ENCODE measurements at places on chromosomes 4 and X.

DNA sequence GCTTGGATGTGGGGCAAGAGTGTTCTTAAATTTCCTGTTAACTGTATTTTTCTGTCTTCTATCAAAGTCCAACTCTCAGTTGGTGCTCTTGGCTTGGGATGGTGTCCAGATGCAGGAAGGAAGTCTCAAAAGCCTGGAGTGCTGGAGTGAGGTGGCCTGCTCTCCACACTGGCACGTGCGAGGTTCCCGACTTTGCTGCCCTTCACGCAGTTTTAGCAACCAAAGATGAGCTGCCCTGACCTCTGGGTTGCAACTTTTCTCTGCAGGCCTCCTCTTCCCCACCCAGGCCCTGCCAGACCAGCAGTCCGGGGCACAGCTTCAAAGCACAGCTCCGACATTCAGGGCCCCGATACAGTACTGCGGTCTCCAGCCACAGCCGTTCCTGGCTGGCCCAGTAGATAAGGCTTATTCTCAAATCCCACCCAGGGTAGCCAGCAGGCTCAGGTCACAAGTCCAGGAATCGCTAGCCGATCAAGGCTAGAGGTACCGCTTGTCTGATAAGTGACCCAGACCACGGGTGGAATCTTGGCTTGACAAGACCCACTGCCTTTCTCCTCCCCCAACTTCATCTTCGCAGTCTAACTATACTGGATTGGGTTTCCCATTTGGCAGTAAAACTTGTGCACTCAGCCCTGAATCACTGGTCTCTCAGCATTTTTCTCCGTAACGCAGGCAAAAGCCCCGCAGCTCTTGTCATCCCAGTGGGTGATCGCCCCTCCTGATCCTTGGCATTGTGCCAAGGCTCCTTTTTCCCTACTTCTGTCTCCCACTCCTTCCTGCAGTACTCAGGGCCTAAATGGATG is 21.8 kb upstream of the JADE1 start:
- no peak for DNase-seq

DNA sequence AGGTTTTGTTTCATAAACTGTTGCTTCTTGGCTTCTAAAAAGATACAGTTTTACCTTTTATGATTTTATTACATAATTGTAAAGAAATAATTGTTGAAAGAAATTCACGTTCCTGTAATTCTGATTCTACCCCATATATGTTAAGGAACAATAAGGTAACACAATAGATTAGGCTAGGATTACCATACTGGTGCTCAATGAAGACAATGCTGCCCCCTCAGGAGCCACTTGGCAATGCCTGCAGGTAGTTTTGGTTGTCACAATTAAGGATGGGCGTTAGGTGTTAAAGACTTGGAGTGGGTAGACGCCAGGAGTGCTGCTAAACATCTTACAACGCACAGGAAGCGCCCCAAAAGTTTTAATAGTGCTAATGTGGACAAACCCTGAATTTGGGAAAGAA is 133.2 kb downstream of the NLGN4X start:
- no peak for DNase-seq

DNA sequence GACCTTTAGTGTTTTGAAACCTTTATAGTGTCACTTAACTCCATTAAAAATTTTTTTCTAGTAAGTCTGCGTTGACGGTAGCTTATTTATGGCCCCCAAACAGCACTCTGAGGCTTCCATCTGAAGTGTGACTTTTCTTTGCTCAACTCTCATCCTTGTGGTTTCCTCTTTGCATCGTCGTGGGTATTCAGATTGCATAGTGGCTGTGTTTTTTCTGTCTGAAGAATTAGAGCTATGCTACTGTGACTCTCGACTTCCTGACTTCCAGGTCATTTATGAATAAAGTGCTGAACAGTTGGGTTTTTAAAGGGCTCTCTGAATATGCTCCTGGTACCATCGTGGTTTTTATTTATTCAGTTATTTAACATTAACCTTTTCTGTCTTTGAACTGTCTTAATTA is 44.9 kb downstream of the JADE1 start:
- DNase-seq = no peak

DNA sequence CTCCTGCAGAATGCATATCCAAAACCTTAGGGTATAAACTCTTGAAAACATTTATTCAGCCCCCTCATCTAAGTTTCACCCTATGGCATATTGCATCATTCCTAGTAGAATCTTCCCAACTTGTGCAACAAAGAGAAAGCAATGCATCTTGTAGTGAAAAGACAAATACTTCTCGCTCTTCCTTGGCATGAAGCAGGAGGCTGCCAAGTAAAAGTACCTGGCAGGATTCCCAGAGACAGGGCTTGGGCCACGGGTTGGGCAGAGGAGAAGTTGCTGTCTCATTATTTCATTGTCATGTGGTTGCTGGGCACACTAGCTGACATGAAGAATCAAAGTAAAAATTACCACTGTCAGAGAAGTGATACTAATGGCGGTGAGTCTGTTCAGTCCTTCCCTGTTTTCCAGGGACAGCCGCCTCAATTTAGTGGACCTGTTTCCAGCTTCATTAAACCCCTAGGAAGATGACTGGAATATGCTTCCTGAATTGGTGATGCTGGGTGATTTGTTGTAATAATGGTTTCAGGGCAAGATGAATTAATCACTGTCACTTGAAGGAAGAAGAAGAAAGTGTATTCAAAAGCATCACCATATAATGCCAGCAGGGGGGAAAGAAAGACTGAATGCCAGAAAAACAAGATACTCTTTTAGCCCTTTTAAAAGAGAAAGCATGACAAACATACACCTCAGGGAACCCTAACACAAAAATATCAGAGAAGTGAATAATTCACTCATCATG is 380.5 kb upstream of the IGFBP7 start:
- no peak for DNase-seq

DNA sequence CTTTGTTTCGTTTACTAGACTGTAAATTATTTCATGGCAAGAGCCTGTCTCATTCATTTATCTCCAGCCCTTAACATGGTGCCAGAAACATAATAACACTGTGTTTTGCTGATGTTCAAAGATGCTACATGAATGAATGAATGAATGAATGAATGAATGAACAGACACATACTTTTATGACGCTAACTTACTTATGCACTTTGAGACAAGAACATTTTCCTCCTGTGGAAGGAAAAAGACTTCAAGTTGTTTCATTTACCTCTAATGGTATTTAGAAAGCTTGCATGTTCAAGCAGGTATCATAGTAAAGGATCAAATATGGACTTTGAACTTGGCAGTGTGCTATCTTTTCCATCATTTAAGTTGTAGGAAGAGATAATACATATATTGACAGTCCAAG is 131.6 kb downstream of the GLRA2 start:
- no peak for DNase-seq

DNA sequence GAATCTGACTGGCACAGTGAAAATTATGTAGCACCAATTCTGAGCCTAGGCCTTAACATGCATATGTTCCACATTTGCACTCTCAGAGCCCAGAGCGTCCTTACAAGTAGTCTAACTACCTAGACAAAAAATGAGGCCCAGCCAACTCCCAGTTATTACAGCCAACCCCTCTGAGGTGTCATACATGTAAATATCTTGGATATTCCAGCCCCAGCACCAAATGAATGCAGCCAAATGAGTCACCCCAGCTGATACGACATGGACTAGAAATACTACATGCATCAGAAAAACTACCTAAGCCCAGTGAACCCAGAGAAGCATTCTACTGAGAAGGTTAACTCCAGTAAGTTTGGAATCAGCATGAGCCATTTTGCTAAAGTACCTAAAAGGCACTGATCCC is 145.1 kb downstream of the STPG2 start:
- DNase-seq = no peak

- DNase-seq = no peak
Observed at GRCh38 chr4:174582463-174582862, 60.2 kb upstream of the HPGD start.

DNA sequence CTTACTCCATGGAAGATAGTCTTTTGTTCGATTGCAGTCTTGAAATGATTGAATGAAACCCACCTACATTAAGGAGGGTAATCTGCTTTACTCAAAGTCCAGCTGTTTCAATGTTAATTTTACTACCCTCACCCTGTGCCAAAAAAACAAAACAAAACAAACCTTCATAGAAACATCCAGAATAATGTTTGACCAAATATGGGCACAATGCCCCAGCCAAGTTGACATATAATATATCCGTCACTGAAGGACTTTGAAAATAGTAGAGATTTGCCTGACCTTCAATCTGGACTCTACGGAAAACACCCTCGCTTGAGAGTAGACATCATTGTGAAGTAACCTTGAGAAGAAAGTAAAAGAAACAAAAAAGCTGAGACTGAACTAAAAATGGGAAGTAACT is 550.5 kb upstream of the SMIM31 start:
- no peak for DNase-seq

GRCh38 chrX:10769696-10770619 is 149.6 kb upstream of the MID1 start:
- peak; percentile 14 for DNase-seq

- peak; percentile 43 for DNase-seq
Observed at GRCh38 chrX:15605226-15605625, 4.5 kb upstream of the ACE2 start.

GRCh38 chrX:51891821-51892551 is 1.4 kb upstream of the MAGED1 start:
- peak; percentile 33 for DNase-seq

- no peak for DNase-seq
Observed at GRCh38 chrX:118049713-118050112, 66.9 kb downstream of the KLHL13 start.

GRCh38 chrX:19746919-19747651 is 140.3 kb downstream of the SH3KBP1 start:
- DNase-seq = no peak

DNA sequence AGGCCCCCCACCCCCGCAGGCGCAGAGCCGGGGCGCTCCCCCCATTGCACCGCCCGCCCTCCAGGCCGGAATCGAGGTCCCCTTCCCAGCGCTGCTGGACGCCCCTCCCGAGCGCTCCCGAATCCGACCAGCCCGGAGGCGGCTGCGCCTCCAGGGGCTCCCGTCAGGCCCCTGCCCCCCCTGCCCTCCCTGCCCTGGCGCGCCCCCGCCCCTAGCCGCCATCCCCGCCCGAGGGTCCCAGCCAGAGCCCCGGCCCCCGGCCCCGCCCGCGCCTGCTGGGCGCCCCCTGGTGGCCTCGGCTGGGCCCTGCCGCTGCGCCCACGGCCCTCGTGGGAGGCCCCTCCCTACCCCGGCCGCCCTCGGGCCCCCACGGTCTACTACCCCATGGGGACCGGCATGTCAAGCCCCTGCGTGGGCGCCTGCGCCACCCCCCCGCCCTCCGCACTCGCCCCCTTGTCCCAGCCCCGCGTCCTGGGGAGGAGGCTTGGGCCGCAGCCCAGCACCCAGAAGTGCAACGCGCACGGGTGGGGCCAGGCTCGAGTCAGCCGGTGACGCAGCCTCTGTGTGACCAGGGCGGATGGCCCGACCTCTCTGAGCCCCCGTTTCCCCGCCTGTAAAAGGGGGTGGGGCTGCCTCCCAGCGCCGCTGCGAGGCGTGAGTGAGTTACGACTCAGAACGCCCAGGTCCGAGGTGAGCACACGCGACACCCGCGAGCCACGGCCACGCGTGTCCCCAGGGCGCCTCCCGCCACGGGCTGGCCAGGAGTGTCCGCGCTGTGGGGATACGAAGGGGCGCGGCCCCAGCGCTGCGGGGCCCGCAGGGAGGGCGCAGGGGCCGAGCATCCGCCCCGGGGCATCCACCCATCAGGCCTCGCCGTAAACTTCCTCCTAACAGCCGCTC is 104.9 kb downstream of the FAM53A start:
- DNase-seq = peak; percentile 82

GRCh38 chr4:41797260-41797659 is 48.7 kb upstream of the PHOX2B start:
- DNase-seq = no peak

- no peak for DNase-seq
Observed at GRCh38 chr4:138409670-138410069, 167.5 kb upstream of the SLC7A11 start.

- no peak for DNase-seq
Observed at GRCh38 chrX:110401135-110401534, 42.5 kb downstream of the RTL9 start.

GRCh38 chr4:125266901-125267604 is 47.7 kb upstream of the FAT4 start:
- peak; percentile 4 for DNase-seq

- DNase-seq = no peak
Observed at GRCh38 chr4:81136161-81136905, 78.7 kb downstream of the PRKG2 start.

- no peak for DNase-seq
Observed at GRCh38 chr4:176451443-176451842, 131.7 kb downstream of the SPCS3 start.
